GM12891 (cell line): ENCODE measurements at places on chromosomes 3 and 15.
A peak's percentile ranks its signal among the peaks of the same experiment; 100 is the strongest.

DNA sequence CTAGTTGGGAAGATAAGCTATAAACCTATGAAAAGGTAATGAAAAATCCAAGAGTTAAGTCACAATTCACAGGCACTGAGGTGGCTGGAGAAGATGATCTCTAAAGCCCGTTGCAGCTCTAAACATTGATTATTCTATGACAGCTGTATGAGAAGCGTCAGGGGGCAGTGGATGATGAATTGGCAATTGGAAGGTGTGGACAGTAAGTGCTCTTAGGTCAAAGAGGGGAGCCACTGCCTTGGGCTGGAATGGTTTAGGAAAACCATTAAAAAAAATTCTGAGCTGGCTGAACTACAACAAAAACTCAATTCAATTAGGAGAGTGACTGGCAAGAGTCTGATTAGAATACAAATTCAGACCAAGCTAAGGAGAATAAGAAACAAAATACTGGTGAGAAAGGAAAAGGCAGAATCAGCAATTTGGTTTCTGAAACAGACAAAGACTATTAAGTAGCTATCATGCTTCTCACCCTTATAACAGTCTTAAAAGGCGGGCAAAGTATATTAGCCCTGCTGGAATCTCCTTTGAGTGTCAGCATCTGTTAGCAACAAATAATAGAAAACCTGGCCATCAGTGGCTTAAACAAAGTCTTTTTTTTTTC is 8.8 kb upstream of the NMD3 start:
- no peak for DNase-seq

DNA sequence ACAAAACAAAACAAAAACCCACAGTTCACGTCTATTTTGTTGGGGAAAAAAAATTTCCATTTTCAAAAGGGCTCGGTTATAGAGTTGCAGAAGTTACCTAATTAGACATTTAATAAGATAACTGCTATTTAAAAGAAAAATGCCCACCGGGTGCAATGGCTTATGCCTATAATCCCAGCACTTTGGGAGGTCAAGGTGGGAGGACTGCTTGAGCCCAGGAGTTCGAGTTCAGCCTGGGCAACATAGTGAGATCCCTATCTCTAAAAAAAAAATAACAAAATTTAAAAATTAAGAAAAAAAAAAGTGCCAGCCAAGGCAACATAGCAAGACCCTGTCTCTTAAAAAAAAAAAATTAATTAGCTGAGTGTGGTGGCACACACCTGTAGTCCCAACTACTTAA is 19.2 kb downstream of the SEC11A start:
- DNase-seq = no peak

DNA sequence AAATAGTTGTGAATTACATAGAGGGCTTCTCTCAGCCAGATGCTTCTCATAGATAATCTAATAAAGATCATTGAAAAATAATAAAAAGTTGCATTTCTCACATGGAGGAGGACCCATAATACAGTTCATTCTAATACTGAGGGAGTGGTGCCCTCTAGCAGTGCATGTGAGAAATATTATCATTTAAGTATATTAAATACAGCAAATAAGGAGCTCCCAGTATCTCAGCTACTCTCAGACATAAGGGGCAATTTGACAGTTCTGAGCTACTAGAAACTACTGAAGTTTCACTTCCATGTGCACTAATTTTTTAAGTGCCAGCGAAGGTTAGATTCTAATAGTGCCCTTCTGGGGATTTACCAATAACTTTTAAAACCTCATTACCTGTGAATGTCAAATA is 188.3 kb downstream of the IL5RA start:
- DNase-seq = peak; percentile 35

- DNase-seq = no peak
Observed at GRCh38 chr15:86077070-86077469, 2.6 kb upstream of the AGBL1 start.

DNA sequence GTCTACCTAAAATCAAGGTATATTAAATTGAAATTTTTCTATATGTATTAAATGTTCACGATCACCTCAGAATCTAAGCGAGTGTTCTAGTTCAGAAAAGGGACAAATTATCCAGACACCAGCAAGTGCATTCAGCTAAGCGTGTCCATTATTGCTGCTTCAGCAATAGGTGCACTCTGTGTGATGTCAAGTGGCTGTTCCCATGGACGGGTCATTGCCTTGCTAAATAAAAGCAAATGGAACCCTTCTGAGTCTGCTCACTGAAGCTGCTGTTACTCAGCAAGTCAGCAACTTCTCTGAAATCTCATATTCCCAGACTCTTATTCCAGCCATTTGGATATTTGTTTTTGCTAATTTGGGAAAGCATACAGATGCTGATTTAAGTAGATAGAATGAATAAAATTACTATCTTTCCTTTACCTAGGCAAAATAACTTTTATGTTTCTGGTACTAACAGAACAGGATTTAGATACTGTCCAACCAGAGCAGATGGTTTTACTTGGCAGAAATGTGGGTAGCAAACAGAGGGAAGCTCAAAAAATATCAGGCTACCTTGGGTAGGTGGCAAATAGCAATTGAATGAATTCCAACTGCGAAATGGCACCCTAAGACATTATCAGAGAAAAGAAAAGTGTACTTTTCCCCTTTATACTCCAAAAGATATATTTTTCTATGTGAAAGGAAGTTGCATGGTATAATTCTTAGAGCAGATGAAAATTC is 407.0 kb downstream of the GAP43 start:
- DNase-seq = no peak

DNA sequence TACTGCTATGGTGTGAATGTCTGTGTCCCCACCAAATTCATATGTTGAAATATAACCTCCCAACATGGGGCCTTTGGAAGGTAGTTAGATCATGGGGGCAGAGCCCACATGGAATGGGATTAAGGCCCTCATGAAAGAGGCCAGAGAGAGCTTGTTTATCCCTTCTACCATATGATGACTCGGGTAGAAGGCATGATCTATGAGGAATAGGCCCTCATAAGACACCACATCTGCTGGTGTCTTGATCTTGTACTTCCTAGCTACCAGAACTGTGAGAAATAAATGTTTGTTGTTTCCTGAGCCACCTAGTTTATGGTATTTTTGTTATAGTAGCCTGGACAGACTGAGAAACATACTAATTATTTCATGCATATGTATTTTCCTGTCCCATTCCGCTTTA is 51.9 kb downstream of the WWTR1 start:
- no peak for DNase-seq

DNA sequence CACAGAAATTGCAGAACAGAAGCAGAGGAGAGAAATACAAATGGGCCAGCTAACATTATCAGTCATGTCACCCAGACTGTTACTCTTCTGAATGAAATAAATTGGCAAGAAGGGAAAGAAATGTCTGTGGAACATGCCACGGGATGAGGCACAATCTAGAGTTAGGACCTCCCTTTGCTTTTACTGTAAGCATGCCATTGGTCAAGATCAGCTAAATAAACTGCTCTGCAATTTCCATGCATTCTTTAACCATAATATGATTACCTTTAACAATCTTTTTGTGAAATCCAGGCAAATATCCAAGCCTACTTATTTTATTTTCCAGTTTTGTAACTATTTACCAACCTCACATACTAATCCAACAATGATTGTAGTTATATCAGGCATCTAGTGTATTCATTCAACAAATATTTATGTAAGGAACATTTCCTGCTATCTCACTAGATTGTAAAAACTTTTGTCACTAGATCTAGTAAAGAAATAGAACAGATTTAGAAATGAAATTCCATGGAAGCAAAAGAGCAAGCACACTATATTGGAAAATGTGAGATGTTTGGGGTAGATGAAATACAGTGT is 383.4 kb downstream of the MECOM start:
- no peak for DNase-seq

- no peak for DNase-seq
Observed at GRCh38 chr15:71010472-71010871, 104.8 kb upstream of the THSD4 start.

- DNase-seq = no peak
Observed at GRCh38 chr3:111967068-111967467, 11.8 kb upstream of the ABHD10 start.

DNA sequence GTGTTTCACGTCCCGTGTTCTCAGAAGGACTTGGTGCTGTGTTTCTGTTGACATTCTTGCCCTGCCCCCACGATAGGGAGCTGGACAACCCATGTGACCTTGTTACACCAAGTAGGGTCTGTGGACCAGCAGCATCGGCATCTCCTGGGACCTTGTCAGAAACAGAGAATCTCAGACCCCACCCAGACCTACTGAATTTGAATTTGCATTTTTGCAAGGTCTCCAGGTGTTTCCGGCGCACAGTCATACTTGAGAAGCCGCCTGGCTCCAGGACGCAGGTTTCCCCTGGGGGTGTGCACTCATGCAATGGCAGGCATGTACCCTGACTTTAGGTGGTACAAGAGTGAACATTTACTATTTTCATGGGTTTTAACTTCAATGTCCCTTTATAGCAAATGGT is 117.9 kb downstream of the TLE3 start:
- peak; percentile 60 for DNase-seq

GRCh38 chr3:170007031-170007663 is 30.6 kb upstream of the GPR160 start:
- peak; percentile 35 for DNase-seq

DNA sequence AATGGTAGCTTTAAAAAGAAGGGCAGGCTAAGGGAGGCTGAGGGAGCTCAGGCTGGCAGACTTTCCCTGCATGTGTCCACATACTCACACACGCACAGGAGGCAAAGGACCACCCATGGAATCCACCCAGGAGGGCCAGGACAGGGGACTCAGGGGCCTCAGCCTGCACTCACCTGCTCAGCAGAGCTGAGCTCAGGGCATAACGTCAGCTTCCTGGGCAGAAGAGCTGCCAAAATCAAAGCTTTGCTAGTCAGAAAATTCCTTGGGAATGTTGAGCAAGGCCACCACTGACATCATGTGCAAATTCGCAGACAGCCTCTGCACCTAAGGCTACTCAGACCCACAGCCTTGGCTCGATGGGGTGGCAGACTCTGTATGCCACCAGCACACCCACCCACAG is 16.4 kb upstream of the ALAS1 start:
- no peak for DNase-seq

- DNase-seq = no peak
Observed at GRCh38 chr3:193665370-193665989, 72.5 kb downstream of the OPA1 start.

GRCh38 chr3:136075218-136075808 is 109.8 kb downstream of the PPP2R3A start:
- peak; percentile 17 for DNase-seq

- DNase-seq = no peak
Observed at GRCh38 chr15:73388256-73388781, 19.6 kb upstream of the HCN4 start.

- DNase-seq = no peak
Observed at GRCh38 chr15:57624730-57625129, 33.0 kb downstream of the MYZAP start.

- no peak for DNase-seq
Observed at GRCh38 chr3:151639418-151639740, 94.3 kb upstream of the AADACL2 start.

DNA sequence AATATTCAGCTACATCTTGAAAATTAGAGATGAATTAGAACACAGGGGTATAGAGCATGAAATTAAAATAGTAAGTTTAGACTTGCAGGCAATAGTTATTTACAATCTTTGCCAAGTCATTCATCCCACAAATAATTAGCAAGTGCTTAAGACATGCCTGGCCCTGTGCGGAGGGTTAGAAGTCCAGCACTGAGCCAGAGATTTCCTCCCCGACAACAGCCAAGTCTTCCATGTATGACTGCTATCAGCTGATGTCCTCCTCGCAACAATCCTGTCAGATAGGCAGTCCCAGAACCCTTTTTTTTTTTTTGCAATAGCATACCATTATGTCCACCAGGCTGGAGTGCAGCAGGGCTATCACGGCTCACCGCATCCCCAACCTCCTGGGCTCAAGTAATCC is 14.6 kb downstream of the SIN3A start:
- no peak for DNase-seq

DNA sequence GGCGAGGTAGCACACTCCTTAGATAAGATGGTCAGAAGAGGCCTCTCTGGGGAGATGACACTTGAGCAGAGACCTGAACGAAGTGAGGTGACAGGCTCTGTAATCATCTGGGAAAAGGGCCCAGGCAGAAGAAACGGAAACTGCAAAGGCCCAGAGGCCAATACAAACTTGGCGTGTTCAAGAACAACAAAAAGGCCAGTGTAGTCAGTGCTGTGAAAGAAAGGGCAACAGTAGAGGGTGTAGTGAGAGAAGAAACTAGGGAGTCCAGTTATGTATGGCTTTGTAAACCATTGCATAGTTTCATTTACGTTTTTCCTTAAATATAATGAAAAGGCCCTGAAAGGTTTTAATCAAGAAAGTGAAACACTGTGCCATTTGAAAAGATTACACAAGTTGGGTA is 31.8 kb downstream of the PLD1 start:
- no peak for DNase-seq

DNA sequence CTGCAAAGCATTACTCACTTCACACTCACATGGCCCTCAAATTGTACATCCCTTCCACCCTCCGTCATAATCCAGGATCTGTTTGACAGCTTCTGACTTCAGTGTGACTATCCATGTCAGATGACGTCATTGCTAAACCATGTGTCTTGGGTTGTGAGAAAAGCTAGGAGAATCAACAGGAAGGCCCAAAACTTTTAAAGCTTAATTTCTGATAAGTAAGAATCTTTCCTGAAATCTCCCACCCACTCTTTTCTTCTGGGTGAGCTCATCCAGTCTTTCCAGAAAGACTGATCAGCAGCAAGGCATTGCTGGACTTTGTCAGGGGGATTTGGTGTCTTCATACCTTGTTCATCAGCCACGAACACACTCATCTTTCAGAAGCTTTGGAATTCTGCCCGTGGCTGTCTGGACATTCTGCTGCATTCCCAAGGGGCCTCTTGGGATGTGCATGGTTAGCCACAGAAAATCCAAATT is 11.5 kb upstream of the LMCD1 start:
- DNase-seq = no peak

- no peak for DNase-seq
Observed at GRCh38 chr15:41789236-41789635, 15.0 kb downstream of the MAPKBP1 start.

DNA sequence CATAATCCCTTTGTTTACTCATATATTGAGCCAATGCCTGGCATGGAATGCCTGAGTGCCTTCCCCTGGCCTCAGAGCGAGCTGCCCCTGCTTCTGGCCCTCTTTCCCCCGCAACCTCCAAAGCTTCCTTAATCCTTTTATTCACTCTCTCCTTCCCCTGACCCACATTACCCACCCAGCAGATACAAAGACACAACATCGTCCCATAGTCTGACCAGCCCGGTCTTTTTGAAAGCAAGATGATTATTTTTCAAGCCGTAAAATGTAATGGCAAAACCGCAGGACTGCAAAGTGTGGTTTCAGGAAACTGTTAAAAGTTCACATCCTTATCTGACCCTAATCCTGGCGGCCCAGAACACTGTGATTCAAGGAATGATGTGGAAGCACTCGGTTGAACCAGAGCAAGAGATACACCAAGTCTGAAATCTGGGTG is 78.4 kb upstream of the LRTM1 start:
- DNase-seq = no peak
